NCI-H2171 (cell line): ENCODE measurements at places on chromosomes 6 and 20.

- DNase-seq = no peak
Measured at GRCh38 chr6:3458706-3459421, 2.0 kb upstream of the SLC22A23 start.

DNA sequence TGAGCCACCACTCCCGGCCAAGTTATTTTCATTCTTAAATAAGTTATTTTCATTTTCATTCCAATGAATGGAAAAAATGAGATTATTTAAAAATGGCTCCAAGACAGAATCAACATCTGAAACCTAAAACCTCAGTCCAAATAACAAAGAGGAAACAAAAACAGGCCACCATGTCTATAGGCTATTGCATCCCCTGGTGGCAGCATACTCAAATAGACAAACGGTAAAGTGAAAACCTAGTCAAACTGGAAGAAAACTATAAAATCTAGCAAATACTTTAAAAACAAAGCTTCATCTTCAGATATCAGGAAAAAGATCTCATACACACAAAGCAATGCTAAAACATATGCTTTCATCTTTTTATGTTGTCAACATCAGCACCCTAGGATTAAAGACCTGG lies 20.9 kb downstream of the IL17A start:
- DNase-seq = no peak

GRCh38 chr6:42452171-42453030 lies 675 bp upstream of the TRERF1 start:
- DNase-seq = no peak

DNA sequence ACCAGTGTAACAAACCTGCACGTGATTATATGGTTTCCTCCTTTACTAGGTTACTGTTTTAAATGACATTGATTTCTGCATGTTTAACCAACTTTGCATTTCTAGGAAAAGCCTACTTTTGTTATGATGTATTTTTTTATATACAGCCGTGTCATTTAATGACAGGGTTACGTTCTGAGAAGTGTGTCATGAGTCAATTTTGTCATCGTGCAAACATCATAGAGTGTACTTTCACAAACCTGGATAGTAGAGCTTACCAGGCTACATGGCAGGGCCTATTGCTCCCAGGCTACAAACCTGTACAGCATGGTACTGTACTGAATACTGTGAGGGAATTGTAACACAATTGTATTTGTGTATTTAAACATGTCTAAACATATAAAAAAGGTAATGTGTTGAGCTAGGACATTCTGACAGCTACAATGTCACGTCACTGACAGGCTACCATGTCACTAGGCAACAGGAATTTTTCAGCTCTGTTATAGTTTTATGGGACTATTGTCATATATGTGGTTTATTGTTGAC lies 205.3 kb downstream of the PRL start:
- DNase-seq = no peak

DNA sequence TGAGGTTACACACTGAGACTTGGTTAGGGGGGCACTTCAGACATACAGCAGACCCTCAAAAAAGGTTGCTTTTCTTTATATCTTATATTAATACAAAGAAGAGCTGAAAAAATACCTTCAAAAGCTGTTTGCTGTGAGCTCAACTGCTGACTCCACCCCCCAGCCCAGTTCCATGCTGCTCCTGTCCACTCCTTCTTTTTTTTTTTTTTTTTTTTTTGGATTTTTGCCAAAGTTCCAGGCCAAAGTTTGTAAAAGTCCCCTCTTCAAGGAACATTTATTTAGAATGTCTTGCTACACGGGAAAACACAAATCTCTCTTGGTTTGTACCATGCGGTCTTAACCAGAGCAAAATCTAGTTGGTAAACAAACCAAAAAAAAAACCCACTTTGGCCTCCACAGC lies 85.3 kb upstream of the AKAP12 start:
- DNase-seq = no peak

- DNase-seq = no peak
Measured at GRCh38 chr20:46990017-46990595, 95.5 kb downstream of the EYA2 start.

DNA sequence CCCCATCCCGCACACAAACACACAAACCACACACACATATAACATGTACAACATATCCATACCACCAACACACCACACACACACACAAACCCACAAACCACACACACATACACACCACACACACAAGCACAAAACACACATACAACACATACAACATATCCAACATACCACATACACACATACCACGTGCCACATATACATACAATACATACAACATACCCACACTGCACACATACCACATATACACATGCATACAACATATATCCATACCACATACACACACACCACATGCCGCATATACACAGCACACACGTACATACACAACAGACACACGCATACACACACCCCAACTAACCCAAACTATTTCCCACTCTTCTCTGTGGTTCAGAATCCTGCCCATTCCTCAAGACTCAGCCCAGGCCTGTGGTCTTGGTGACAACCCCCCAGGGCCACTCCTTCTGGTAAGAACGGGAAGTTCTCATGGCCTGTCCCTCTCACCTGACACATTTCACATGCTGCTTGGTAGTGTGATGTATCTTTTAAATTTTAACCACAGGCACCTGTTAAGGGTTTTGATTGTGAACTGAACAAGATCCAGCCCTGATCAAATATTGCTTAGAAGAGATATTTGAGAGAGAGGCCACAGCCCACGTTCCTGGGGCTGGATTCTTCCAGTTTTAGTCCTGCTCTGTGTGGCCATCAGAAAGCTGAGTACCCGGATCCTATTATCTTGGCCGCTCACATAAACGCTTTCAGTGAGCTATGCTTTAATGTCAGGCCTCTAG lies 55.9 kb upstream of the KCNK16 start:
- DNase-seq = no peak

- DNase-seq = no peak
Measured at GRCh38 chr6:139164001-139164400, 29.1 kb downstream of the HECA start.
